ENCODE measurements at places on chromosomes 4 and X.
A peak's percentile ranks its signal among the peaks of the same experiment; 100 is the strongest.

GRCh38 chr4:532588-533317, 33.7 kb downstream of the PIGG start:
- no peak for DNase-seq

GRCh38 chr4:10963958-10964703, 279.6 kb upstream of the CLNK start:
- DNase-seq = no peak

DNA sequence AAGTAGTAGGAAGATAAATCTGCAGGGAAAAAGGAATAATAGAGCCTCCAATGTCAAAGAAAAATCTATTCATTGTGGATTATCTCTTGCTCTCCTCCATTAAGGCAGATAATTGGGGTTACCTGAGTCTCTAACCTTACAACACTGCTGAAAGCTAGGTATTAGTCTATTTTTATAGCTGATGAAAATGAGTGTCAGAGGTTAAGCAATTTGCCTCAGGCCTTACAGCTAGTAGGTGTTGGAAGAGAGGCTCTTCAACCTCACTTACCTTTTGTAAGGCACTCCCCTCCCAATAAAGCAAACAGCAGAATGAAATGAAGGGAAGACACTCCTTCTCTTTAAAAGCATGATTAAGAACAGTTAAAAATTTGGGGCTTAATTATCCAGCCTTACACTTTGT, 45.4 kb upstream of the GAB1 start:
- no peak for DNase-seq

- DNase-seq = no peak
These were observed 23.5 kb upstream of the THOC2 start for GRCh38 chrX:123756320-123756719.

- no peak for DNase-seq
These were observed 58.0 kb upstream of the UNC5C start for GRCh38 chr4:95606739-95607138.

DNA sequence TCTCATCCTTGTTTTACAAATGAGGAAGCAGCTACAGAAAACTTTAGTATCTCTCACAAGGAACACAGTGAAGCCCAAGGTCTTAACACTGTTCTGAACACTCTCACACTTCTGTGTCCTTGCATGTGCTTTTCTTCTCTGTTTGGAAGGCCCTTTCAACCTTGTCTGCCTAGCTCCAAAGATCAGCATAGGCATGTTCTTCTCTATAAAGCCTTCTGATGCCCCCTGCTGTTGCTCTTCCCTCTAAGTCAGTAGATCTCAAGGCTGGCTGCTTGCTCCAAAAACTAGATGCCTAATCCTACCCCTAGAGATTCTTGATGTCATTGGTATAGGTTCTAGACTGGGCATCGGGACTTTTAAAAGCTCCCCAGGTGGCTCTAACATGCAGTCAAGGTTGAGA, 5.9 kb downstream of the APOO start:
- DNase-seq = no peak

- no peak for DNase-seq
These were observed 94.4 kb downstream of the KCTD8 start for GRCh38 chr4:44354172-44354571.

DNA sequence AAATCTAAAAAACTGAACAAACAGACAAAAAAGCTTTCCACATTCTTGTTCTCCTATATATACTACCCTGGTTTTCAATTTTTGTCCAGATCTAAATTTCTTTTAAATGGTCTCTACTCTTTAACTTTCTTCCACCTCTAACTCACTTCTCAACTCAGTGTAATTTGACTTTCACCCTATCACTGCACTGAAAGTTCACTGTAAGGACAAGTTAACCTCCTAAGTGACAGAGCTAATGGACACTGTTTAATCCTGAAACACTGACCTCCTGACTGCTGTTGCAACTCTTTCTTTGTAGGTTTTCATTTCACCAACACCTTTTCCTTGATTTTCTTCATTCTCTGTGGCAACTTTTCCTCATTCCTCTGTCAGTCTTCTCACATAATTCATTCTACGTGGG, 50.0 kb downstream of the ATOH1 start:
- no peak for DNase-seq

GRCh38 chr4:113344100-113344499, 294.6 kb downstream of the ANK2 start:
- DNase-seq = no peak

GRCh38 chrX:22338740-22339139, 66.0 kb downstream of the CBLL2 start:
- DNase-seq = no peak

- DNase-seq = no peak
These were observed 7.3 kb downstream of the AIFM1 start for GRCh38 chrX:130158311-130158710.

- no peak for DNase-seq
These were observed at the start of gene PWWP3B for GRCh38 chrX:106168107-106168506. TSS of gene PWWP3B (plus strand) at chrX:106168305. CDS start at chrX:106205433, 37,128 bp downstream.

DNA sequence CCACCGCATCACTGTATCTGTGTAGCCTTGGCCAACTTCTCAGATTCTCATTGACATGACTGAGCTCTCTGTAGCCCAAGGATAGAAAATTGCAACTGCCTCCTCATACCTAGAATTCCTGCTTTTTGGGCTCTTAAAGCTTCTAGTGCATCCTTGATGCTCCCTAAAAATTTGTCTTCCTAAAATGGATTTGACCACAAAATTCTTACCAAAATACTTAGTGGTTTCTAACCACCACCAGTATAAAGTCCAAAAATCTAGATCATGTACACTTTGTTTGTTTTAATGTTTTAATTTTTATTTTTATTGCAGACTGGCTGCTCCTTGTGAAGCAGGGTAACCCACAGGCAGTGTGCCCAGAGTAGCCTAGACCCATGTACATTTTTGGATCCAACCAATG, 75.5 kb downstream of the TBC1D9 start:
- DNase-seq = no peak

- DNase-seq = no peak
These were observed 135.2 kb downstream of the EPHA5 start for GRCh38 chr4:65535113-65535512.

DNA sequence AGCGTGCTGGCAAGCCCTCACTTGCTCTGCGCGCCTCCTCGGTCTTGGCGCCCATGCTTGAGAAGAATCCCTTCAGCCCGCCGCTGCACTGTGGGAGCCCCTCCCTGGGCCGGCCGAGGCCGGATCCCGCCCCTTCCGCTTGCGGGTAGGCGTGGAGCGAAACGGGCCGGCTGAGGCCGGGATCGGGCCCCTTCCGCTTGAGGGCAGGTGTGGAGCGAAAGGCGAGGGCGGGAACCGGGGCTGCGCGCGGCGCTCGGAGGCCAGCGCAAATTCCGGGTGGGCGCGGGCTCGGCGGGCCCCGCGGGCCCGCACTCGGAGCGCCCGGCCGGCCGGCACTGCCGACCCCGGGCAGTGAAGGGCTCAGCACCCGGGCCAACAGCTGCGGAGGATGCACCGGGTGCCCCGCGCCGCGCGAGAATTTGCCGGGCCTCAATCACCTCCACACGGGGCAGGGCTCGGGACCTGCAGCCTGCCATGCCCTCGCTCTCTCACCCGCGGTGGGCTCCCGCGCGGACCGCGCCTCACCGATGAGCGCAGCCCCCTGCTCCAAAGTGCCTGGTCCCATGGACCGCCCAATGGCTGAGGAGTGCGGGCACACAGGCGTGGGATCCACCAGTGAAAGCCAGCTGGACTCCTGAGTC, 58.1 kb upstream of the GBA3 start:
- DNase-seq = peak; percentile 12

DNA sequence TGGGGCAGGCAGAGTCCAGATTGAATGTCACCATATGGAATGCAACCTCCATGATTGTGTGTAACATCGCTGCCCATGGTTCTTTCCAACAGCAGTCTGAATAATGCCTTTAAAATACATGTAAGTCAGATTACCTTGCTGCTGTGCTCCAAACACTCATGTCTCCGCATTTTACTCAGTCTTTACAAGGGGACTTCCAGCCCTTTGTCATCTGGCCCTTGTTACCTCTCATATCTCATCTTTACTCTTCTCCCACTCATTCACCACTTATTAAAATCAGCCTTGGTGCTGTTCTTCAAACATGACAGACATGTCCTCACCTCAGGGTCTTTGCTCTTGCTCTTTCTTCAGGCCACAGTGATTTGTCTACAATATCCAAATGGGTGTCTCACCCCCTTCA, 200.4 kb upstream of the GYPA start:
- no peak for DNase-seq

DNA sequence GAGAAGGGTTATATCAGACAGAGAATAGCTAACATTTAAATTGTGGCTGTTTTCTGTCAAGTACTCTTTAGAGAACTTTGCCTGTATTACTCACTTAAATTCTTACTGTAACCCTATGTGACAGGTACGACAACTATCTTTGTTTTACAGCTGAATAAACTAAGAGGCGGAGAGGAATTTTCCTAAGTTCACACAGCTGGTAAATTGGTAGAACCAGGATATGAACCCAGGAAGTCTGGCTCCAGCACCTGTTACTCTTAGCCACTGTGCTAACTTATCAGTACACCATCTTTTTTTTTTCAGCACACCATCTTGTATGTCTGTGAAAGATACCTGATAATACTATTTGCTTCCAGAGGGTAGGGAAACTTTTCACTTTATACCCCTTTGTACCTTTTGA, 2.0 kb upstream of the SYP start:
- DNase-seq = no peak

DNA sequence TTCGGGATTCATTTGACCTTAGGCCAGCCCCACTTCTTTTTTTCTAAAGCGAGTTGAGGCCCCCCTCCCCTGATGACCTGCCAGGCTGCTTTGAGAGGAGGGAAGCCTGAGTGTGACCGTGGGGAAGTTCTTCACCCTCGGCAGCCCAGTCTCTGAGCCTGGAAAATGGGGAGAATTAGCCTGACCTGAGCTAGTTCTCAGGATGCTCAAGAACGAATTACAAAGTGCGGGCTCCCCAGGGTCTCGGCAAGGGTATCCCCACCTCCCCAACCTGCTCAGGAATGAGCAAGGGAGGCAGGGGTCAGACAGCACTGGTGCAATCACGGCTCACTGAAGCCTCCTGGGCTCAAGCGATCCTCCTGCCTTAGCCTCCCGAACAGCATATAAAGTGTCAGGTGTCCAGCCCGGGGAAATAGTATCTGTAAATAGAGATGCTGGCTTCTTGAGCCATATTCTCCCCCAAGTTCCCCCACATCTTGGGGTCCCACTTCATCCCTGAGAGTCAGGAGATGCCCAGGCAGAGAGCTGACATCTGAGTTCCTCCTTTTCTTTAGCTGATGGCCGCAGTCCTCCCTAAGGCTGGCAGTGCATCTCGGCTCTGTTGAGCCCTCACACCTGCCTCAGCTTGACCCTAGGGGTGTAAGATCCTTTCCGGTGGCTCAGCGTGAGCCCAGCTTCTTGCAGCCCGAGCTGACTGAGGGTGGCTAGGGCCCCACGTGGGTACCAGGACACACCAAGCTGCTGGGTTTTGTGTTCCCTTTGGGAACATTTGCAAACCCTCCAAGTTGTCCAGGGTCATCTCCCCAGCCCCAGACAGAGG, 1.6 kb downstream of the DUSP9 start:
- DNase-seq = no peak

DNA sequence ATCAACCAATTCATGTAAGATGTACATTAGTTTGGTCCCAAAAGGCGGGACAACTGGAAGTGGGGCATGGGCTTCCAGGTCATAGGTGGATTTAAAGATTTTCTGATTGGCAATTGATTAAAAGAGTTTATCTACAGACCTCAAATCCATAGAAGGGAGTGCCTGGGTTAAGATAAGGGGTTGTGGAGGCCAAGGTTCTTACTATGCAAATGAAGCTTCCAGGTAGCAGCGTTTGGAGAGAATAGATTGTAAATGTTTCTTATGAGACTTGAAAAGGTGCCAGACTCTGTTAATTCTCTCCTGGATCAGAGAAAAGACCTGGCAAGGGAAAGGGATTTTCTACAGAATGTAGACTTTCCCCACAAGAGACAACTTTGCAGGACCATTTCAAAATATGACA, 2.4 kb downstream of the MGST2 start:
- no peak for DNase-seq

GRCh38 chr4:163748449-163748848, 254.0 kb downstream of the TMA16 start:
- no peak for DNase-seq

- no peak for DNase-seq
These were observed 15.6 kb upstream of the MAD2L1 start for GRCh38 chr4:120082251-120082650.

DNA sequence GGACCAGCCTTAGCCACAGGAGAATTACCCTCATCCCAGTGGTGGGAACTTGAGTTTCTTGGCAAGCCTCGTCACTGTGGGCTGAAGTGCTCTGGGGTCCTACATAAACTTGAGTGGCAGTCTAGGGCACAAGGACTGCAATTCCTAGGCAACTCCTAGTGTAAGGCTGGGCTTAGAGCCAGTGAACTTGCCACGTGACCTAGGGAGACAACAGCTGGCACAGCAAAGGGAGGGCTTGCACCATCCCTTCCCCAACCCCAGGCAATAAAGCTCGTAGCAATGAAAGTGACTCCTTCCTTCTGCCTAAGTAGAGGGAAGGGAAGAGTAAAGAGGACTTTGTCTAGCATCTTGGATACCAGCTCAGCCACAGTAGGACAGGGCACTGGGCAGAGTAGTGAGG, 81.8 kb downstream of the TEX11 start:
- DNase-seq = no peak

DNA sequence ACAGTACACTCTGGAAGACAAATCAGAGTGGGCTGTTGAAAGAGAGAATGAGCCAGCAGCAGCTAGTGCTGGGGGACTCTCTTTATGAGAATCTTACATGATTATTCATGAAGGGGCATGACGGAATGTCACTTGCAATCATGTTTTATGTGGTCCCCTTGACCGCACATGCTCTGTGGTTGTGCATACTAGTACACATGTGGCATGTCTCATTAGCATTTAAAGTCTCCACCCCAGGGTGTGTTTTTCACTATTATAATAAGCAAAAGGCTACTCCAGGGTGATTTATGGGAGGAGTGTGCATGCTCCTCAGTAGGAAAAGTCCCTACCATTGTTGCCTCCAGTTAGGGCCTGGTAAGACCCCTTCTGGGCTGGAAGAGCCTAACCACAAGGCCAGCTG, 30.7 kb upstream of the MAGEA11 start:
- no peak for DNase-seq

DNA sequence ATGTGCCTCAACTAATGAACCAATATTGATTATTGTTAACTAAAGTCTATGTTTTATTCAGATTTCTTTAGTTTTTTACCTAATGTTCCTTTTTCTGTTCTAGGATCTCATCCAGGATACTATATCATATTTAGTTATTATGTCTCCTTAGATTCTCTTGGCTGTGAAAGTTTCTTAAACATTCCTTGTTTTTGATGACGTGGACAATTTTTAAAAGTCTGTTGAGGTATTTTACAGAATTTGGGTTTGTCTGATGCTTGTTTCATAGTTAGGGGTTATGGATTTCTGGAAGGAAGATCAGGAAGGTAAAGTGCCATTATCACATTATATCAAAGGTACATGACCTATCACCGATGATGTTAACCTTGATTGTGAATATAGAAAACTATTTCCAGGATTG, 18.2 kb upstream of the MCTS1 start:
- no peak for DNase-seq

- peak; percentile 48 for DNase-seq
These were observed 2.3 kb downstream of the ZNF827 start for GRCh38 chr4:145936142-145936996.

GRCh38 chr4:3445111-3445820, 3.5 kb downstream of the HGFAC start:
- no peak for DNase-seq

- no peak for DNase-seq
These were observed 29.3 kb downstream of the CTPS2 start for GRCh38 chrX:16683007-16683664.

Measured in activated gamma-delta T cell (primary cell).